ENCODE measurements at places on chromosomes 12 and 14.

DNA sequence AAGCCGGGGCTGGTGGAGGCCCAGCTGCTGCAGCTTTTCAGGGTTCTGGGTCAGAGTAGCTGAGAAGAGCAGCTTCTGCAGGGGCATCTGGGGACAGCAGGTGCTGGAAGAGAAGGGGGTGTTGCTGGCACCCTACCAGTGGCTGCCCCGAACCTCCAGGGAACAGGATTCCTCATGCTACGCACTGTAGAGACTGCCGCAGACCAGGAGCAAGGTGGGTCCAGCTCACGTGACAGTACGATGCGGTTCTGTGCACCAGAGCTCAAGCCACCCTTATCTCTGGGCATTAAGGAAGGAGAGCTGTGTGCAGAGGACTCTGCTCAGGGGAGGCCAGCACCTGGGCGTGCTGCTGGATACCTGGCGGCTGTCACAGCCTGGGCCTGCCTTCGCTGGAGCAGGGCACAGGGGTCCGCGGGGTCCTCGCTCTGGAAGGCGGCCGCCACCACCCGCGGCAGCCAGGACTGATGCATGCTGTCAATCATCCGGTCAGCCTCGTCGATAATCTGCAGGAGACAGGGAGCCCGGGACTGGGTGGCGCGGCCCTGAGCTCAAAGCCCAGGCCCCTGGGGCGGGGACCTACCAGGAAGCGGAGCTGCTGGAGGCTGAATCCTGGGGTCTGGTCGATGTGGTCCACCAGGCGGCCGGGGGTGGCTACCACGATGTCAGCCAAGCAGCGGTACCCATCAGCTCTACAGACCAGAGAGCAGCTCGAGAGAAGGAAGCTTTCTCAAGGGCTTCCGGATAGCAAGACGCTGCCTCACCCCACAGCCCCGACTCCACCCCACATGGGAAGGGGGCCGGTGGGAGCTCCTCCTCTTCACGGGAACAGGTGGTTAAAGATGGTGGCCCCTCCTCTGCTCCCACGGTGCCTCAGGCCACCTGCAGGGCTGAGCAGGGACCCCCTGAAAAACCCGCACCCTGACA lies 2.9 kb downstream of the DDX51 start:
- no peak for DNase-seq

GRCh38 chr12:95997911-95998510 lies 1.9 kb upstream of the HAL start:
- DNase-seq = peak; percentile 78

DNA sequence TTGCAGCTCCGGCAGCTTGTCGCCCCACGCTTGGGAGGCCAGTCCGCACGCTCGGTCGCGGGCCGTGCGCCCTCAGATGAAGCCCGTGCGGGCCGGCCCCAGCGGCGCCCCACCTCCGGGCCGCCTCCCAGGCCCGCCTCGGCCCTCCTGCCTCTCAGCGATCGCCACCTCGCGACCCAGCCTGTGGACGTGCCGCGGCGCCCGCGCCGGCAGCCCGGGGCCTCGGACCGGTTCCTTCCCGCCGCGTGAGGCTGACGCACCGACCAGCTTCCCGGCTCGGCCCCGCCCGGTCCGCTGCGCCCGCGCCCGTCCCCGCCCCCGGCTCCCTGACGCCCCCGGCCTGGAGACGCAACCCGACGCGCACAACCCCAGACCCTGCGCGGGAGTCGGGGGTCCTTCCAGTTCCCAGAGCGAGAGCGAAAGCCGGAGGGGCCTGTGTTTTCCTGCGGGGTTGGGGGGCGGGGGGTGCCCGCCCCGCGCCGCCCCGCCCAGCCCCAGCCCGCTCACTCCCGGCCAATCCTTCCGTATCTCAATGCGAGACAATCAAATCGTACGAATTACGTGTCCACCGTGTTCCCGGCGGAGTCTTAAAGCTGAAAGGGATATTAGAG lies at the start of gene ERO1A:
ERO1A (minus strand) TSS at position 78 of the 611 bp plus-strand sequence; CDS start at position 1, 77 bp downstream.
- DNase-seq = peak; percentile 58

DNA sequence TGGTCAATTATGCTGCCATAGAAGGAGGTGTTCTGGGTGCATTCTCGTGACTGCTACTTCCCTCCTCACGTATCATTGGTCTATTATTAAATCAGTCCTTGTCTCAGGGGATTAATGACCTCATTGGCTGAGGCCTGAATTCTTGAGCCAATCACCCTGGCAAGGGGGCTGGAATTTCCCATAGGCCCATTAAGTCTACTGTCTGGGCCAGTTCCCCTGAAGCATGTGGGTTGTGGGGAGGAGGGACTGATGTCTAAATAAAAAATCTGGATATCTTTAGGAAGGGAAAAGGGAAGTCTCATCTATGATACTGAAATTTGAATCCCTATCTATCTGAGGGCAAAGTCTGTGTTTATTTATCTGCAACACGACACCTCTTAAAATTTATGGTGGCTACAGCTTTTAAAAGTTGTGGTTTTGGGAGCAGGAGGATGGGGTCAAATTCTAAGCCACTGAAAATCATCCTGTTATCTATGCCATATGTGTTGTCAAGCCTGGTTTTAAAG lies 71.9 kb downstream of the DYRK2 start:
- DNase-seq = no peak

GRCh38 chr14:74346341-74346740 lies 1.9 kb upstream of the VRTN start:
- no peak for DNase-seq

DNA sequence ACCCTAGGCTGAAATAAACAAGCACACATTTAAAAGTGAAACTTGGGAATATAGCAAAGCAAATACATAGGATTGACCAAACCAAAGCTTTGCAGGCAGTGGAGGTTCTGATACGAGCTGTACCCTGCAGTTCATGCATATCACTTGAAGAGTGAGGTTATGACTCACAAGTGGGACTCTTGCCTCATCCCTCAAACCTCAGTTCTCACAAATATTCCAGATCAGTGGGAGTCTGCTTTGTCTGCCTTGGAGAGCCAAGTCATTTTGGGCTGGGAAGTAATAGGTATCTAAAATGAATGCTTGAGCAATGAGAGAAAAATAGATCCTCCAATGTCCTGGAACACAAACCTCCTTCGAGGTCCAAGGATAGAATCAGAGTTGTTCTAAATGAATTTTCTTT lies 116.4 kb downstream of the LRIG3 start:
- peak; percentile 59 for DNase-seq

DNA sequence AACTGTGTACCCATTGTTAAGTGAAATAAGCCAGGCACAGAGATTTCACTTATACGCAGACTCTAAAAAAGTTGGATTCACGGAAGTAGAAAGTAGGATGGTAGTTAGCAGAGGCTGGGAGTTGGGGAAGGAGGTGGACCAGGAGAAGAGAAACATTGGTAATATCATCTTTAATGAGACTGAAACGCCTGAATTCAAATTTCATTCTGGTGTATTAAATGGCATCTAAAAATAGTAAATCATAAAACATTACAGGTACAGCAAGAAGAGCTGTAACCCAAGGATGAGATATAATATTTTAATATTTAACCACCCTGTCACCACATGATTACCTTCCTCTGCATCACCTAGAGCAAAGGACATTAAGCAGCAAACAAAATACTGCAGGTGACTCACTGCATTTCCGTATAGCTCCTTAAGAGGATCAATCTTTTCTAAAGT lies 99.4 kb downstream of the EPS8 start:
- DNase-seq = no peak
